ENCODE measurements at places on chromosomes 7 and 10. TPM values are rescaled to one million over a fixed set of nuclear protein-coding genes. Genes with fewer than 3 reads are reported as not detected.

LIPA gene
- total RNA-seq, result 31.9 TPM

CAMK1D gene
- 4.2 TPM for total RNA-seq

KCNMA1 gene
- 25.6 TPM for total RNA-seq

SH2D4B gene
- not detected for total RNA-seq

DNA sequence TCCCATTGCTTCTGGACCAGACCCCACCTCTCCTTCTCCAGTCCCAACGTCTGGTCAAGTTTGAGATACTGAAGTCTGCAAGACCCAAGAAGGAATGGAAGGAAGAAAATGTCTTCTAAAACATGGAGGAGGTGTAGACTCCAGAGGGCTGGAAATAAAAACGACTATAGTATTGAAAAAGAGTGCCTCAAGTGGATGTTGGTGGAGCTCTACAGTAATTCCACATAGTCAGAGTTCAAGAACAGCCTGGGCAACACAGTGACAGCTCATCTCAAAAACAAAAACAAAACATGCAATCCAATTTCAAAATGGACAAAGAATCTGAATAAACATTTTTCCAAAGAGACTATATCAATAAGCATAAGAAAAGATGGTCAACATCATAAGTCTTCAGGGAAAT lies 2.3 kb upstream of the PCGF6 start:
- DNase-seq, result no peak

DNA sequence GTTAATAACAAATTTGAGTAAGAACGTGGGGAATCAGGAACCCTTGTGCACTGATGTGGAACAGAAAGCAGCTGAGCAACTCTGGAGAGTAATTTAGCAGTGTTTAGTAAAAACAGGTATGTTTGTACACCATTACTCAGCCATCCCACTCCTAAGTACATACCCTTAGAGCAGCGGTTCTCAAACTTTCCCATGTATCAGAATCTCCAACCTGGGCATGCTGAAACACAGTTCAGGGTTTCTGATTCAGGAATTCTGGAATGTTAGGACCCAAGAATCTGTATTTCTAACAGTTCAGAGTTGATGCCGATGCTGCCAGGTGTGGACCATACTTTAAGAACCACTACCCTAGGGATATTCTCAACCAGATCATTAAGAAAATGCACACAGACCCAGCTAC lies 5.1 kb downstream of the SGMS1 start:
- DNase-seq, result no peak

- no peak for DNase-seq
These were observed 14.8 kb downstream of the ATG9B start for GRCh38 chr7:151009327-151010036.

DNA sequence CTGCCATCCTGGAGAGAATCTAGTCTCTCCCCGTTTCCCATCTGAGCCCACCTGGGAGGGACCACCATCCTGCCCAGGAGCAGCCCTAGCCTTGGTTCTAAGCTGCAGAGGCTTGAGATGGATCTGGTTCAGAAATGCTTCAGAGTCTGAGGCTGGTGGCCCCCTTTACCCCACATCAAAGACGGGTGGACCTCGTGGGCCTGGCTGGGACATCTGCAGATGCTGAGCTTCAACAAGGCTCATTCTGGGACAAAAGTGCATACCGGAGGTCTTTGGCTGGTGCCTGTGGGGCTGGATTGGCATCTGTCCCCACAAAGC lies 4.9 kb upstream of the IRF5 start:
- DNase-seq, result no peak

DNA sequence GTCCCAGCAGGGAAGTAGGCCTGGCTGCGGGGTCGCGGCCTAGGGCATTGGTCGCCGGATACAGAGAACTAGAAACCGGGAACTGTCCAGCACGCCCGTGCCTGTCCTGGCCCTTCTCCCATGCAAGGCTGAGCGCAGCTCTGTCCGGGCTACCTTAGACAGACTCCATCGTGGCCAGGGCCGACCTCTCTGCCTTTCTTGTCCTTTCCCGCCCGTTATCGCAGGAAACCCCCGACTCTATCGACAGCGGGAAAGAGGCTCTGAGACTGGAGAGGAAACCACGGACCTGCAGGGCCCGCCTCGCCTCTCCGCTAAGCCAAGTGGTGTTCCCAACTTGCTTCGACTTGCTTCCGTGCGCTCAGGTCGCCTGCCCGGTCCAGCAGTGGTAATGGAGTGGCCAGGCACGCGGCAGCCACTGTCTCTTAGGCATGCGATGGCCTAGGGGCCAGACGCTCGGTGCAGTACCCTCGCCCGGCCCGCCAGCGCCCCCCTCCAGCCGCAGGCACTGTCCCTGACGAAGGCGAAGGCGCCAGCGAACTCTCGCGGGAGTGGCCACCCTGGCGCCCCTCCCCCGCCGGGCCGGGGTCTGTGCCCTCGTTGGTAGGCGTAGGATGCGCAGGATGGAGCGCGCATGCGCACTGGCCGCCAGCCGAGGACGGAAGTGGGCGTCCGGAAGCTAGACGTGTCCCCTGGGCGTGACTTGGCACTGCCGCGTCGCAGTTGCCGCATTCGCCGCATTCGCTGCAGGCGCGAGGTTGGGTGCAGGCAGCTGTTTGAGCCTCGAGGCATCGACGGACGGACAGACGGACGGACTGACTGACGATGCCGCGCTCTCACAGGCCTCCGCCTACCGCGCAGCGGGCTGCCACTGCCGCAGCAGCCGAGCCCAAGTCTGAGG lies 54.4 kb downstream of the MCMBP start:
- peak; percentile 53 for DNase-seq

GRCh38 chr7:159108941-159109652 lies 35.6 kb downstream of the VIPR2 start:
- no peak for DNase-seq

Measured in IMR-90 (cell line).